ENCODE measurements at places on chromosomes 7 and 10. TPM values are rescaled to one million over a fixed set of nuclear protein-coding genes. Genes with fewer than 3 reads are reported as not detected.
A peak's percentile ranks its signal among the peaks of the same experiment; 100 is the strongest.

DNA sequence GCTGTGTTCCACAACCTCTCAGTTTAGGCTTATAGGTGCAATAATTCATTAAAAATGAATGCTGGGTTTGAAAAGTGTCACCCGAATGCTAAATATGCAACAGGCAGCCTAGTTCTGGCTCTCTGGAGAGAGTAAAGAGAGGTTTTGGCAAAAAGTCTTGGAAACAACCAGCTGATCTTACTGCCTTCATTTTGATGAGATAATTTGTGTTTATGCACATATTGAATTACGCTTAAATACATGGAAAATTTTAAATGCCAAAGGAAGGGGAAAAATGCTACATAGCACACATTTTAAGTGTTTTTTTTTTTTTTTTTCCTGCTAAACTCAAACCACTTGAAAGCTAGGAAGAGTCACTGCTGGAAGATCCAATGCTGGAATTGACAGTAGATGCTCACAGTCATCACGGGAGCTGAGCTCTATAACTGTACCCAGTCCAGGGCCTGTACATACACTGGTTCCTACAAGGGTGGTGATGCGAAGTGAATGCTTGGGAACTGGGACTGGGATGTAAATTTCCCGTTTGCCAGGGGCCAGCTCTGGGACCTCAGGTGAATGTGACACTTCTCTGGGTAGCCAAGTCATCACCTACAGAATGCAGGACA, 151.5 kb downstream of the PFKFB3 start:
- DNase-seq = no peak
- H3K27ac ChIP-seq = no peak overlapping the region
- H3K4me3 ChIP-seq = no peak overlapping the region
- no peaks in the 10 kb centered on the region for H3K4me1 ChIP-seq

DNA sequence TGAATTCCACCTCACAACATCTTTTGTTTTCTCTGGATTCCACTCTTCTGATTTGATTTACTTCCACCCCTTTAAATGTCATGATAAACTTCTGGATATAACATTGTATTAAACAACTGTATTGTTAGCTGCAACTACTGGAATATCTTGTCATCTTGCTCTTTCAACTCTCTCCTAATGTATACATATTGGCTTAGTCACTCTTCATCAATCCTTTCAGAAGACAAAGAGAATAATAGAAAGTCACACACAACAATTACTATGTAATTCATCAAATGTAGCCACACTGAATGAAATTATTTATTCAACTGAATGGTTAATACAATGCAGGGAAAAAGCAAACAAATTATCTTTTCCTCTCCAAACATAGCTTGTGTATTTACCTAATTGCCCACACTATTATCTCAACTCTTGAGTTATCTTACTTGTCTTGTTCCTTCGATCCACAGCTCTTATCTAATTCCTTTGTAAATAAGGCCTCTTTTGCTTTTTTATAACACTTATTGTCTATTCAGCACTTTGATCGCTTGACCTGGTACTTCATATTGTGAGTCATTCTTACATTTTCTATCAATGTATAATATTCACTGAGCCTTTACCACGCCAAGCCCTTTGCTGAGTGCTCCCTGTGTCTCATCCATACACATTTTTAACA, 16.7 kb downstream of the SEMA3A start:
- no peak overlapping the region for H3K27ac ChIP-seq
- H3K27me3 ChIP-seq = no peaks in the 10 kb centered on the region
- no peaks in the 10 kb centered on the region for H3K4me1 ChIP-seq
- H3K36me3 ChIP-seq = no peaks in the 10 kb centered on the region

DNA sequence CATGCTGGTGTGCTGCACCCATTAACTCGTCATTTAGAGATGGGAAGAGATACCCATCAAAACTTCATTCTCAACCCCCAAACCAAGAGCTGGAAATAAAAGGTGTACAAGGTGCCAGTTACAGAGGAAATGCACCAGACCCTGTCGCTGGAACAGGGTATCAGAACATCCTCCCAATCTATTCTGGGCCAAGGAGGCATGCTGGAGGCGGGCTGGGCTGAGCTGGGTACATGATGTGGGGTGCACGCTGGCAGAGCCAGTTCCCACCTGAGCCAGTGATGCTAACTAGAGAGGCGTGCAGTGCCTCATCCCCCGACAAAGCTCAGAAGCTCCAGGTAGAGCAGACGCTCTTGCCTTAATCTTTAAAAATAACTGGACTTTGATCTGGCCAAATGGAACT, 70.1 kb downstream of the NPSR1 start:
- H3K4me1 ChIP-seq = no peaks in the 10 kb centered on the region
- H3K27me3 ChIP-seq = no peaks in the 10 kb centered on the region
- no peaks in the 10 kb centered on the region for H3K36me3 ChIP-seq
- H3K27ac ChIP-seq = no peak overlapping the region
- no peak for DNase-seq

DNA sequence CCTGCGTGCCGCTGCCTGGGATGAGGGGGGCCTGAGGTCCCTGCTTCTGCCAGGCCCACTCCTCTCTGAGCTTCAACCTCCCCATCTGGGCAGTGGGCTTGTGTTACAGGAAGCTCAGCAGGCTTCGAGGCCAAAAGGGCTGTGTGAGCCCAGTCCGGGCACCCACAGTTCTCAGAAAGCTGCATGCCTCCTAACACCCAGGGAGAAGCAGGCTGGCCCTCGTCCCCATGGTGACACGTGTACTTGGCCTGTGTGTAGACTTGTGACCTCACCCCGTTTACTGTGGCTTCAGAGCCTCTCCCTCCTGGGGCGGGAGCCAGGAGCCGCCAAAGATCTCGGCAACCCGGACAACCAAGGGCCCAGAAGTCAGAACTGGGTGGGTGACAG, 2.2 kb upstream of the GRIFIN start:
- H3K4me3 ChIP-seq = no peak overlapping the region
- no peak overlapping the region for H3K27ac ChIP-seq
- DNase-seq = no peak
- no peaks in the 10 kb centered on the region for H3K36me3 ChIP-seq
- H3K4me1 ChIP-seq = peaks cover 15% of the 10 kb centered on the region
- H3K27me3 ChIP-seq = no peaks in the 10 kb centered on the region

DNA sequence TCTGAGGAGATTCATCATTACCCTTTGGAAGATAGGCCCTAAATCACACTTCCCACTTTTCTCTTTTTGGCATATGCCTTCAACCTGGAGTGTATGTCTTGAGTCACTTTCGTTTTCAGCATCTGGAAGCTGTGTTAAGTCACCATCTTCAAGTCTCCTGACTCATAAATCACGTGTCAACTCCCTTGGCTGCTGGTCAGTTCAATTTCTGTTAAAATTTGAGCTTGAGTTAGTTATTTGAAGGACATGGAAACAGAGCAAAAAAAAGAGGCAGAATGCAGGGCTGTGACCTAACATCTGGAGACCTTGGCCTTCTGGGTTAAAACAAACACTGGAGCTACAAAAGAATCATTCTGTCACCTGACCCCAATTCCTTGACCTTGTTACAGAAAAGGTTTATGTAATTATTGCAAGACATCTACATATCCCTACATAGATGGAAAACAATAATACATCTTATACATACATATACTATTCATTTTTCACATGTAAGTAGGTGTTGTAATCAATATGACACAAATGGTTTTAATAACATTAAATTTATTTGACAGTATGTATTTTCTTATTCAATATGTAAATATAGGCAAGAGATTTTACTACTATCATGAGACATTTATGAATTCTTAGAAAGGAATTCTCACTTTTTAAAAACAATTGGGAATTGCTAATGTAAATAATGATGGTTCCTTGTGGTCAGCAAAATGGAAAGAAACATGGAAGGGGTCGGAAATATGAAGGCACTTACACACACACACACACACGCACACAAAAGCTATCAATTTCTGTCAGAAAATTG, 169.7 kb upstream of the PHYHIPL start:
- peaks cover 30% of the 10 kb centered on the region for H3K4me1 ChIP-seq
- H3K27ac ChIP-seq = peak overlapping the region; percentile 50
- H3K36me3 ChIP-seq = no peaks in the 10 kb centered on the region
- H3K27me3 ChIP-seq = no peaks in the 10 kb centered on the region

C10orf62 gene
- not detected for total RNA-seq

DNA sequence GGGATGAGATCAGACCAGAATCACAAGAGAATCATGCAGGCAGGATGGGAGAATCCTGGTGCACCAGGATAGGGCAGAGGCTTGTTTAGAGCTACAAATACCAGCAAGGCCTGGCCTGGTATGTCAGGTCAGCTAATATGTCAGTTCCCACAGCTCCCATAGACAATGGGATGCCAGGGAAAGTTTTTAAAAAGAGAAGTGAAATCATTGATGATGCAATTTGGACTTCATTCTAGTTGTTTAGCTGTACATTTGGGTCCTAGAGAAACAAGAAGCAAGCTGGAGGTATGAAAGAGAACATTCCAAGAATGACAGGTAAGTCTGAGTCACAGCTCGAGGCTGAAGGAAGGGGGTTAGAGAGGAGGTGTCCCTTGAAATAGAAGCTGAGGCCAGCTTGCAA, 45.2 kb downstream of the GPR141 start:
- no peak overlapping the region for H3K27ac ChIP-seq
- H3K27me3 ChIP-seq = no peaks in the 10 kb centered on the region
- DNase-seq = no peak
- peaks cover 7% of the 10 kb centered on the region for H3K4me1 ChIP-seq
- no peak overlapping the region for H3K4me3 ChIP-seq

- no peaks in the 10 kb centered on the region for H3K36me3 ChIP-seq
- no peak for DNase-seq
- H3K4me3 ChIP-seq = peak overlapping the region; percentile 44
- no peaks in the 10 kb centered on the region for H3K4me1 ChIP-seq
- H3K27me3 ChIP-seq = no peaks in the 10 kb centered on the region
- no peak overlapping the region for H3K27ac ChIP-seq
Measured at GRCh38 chr7:130732980-130733930, 752 bp downstream of the KLF14 start.

DNA sequence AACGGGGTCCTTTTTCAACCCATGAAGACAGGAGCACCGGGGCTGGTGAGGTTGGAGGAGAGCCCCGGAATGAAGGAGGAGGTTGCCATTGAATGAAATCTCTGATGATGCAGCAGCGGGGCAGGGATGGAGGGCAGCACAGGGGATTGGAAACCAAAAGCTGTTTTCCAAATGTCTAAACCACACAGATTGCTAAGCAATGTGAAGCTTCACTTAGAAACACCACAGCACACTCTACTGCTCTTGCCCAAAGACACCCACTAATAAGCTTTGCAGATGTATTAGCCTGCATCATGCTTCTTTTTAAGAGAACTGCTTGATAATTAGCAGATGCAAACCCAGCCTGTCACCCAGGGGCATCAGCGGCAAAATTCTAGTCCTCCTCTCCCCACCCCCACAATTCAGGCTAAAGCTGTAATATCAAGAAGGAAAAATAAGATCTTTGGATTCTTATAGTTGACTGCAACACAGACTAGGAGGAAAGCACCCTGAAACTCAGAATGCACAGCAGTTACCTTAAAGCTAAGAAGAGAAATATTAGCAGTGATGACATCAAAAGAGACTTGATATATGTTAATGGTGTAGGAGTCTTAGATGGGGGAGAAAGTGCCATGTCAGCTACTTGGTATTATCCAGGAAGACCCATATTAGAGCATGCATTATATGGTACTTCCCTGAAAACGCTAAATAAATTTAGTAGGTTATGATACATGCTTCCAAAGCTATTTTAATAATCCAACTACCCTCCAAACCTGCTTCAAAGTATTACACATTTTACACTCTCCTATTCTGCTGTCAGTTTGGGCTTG, 666.7 kb downstream of the KCNMA1 start:
- no peaks in the 10 kb centered on the region for H3K27me3 ChIP-seq
- peak overlapping the region; percentile 46 for H3K27ac ChIP-seq
- H3K4me1 ChIP-seq = peaks cover 46% of the 10 kb centered on the region
- H3K4me3 ChIP-seq = no peak overlapping the region

DNA sequence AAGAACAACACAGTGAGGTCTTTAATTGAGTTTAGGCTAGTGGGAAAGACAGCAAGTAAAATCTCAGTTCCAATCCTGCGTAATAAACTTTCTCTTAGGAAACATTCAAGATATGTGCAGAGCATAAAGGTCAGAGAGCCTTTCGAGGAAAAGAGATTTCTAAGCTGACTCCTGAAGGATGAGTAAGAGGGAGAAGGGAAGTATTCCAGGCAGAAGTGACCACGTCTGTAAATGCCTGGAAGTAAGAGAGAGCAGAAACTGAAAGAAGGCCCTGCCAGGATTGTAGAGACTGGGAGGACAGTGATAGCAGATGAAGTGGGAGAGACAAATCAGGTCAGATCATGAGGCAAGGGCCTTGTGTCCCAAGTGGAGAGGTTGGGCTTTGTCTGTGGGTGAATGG, 41.8 kb downstream of the PNLIPRP3 start:
- no peaks in the 10 kb centered on the region for H3K36me3 ChIP-seq
- no peak overlapping the region for H3K27ac ChIP-seq
- DNase-seq = no peak
- H3K27me3 ChIP-seq = no peaks in the 10 kb centered on the region
- no peak overlapping the region for H3K4me3 ChIP-seq
- no peaks in the 10 kb centered on the region for H3K4me1 ChIP-seq

DNA sequence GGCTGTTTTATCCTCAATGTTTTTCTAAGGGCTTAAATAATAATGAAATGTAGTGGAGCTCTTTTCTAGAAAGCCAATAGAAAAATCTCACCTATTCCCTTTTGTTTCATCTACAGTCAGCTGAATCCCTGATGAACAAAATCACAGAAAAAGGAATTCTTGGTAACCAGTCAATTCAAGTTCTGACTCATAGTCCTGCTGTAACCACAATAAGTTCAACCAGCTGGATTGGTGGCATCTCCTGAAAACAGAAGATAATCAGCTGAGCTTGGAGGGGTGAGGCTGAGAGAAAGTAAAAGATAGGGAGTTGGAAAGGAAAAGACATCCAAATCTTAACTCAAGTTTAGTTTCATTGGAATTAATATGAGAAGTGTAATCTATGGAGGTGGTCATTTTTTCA, 772.1 kb downstream of the CCSER2 start:
- no peak for DNase-seq
- H3K4me1 ChIP-seq = no peaks in the 10 kb centered on the region
- no peak overlapping the region for H3K4me3 ChIP-seq

- DNase-seq = no peak
- H3K4me1 ChIP-seq = no peaks in the 10 kb centered on the region
- no peak overlapping the region for H3K27ac ChIP-seq
- no peaks in the 10 kb centered on the region for H3K36me3 ChIP-seq
- no peaks in the 10 kb centered on the region for H3K27me3 ChIP-seq
Measured at GRCh38 chr10:114869520-114869892, 47.9 kb downstream of the FHIP2A start.

LAMB4 gene
- 0.74 TPM for total RNA-seq

RET gene
- 7.9 TPM for total RNA-seq

- H3K36me3 ChIP-seq = no peaks in the 10 kb centered on the region
- H3K27ac ChIP-seq = no peak overlapping the region
- H3K4me1 ChIP-seq = peaks cover 5% of the 10 kb centered on the region
- H3K27me3 ChIP-seq = no peaks in the 10 kb centered on the region
Measured at GRCh38 chr10:119478811-119479341, 63.6 kb downstream of the RGS10 start.

LRRD1 gene
- total RNA-seq = 0.49 TPM

DNA sequence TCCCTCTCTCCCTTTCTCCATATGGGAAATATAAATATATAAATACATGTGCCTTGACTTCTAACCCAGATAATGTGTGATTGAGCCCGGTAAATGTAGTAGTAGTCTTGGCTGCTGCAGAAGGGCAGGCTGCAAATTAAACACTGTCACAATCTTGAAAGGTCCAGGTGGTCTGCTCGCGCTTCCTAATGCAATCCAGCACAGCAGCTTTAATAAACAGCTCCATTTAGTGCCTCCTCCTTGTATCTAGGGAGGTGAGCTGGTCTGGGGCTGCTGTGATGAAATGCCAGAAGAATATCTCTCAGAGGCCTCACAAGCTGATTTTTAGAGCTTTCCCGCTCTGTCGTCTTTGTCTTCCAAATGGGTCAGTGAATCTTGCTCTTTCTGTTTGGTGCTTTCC, 782 bp downstream of the POU6F2 start:
- H3K36me3 ChIP-seq = no peaks in the 10 kb centered on the region
- H3K27me3 ChIP-seq = no peaks in the 10 kb centered on the region
- DNase-seq = no peak
- H3K4me1 ChIP-seq = peaks cover 9% of the 10 kb centered on the region
- H3K4me3 ChIP-seq = no peak overlapping the region
- H3K27ac ChIP-seq = no peak overlapping the region

LHPP gene
- 20.1 TPM for total RNA-seq

Measured in vagina (tissue), 2 donors.